ENCODE measurements at places on chromosomes 11 and 22.

- peak; percentile 84 for DNase-seq
These were observed at the start of gene SCN4B for GRCh38 chr11:118152552-118153471. Gene SCN4B (minus strand): TSS chr11:118152823. CDS start chr11:118152673, 150 bp downstream.

DNA sequence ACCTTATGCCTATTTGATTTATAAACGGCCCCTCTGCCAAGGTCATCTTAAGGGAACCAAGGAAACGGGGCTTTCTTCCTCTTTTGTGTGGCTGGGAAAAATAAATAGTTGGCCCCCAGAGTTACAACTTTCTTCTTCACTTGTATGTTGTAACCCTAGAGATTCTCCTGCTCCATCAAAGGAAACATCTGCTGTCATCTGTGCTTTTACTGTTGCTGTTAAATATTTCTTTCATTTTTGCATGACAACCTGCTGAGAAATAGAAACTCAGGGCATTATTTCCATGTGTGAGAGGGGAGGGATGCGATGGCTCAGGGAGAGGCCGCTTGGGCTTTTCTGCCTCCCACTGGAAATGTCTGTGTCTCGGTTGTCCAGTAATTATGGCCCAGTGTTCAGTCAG, 21.8 kb upstream of the CDC42EP2 start:
- DNase-seq: no peak

DNA sequence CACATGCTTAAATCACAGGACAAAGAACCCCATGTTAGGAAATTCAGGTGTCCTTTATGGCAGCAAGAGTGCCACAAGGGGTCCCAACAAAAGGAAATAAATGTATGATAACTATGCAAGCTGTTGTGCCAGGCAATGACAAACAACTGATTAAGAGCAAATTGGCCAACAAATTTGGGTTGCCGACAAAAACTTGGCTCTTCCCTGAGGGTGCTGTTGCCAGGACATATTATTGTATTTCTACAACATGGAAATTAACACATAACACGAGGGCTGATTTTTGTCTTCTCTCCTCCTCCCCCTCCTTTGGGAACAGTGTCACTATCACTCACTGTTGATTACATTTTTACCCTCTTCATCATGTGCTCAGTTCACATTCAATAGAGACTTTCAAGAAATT, 56.0 kb downstream of the LRRC4C start:
- no peak for DNase-seq

GRCh38 chr22:17194213-17194612, 25.0 kb downstream of the ADA2 start:
- DNase-seq: peak; percentile 19

DNA sequence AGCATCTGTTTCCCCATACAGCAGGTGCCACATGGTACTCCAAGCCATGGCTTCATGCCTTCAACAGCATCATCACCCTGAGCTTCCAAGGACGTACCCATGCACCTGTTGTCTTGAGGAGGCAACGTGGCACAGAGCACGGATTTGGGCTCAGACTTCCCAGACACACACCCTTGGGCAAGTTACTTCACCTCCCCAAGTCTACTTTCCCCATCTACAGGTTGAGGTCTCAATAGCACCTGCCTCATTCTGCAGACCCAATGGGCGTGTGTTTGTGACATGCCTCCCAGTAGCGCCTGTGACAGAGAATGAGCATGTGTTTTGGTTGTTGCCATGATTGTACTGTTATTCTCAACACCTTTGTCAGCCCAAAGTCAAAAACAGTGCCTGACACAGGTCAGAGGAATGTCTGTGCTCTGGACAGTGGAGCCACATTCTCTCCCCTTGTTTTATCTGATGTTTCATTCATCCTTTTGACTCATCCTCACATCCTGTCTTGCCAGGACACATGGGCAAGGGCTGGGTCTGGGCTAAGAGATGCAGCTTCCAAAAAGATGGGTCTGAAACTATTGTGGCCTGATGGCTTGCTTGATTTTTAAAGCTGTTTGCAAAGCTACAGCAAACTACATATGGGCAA, 53.4 kb upstream of the CCND1 start:
- DNase-seq: no peak

- DNase-seq: no peak
These were observed 45.6 kb downstream of the EIF3F start for GRCh38 chr11:8032576-8033304.

- no peak for DNase-seq
These were observed 6.3 kb upstream of the CYP2R1 start for GRCh38 chr11:14898355-14898754.

DNA sequence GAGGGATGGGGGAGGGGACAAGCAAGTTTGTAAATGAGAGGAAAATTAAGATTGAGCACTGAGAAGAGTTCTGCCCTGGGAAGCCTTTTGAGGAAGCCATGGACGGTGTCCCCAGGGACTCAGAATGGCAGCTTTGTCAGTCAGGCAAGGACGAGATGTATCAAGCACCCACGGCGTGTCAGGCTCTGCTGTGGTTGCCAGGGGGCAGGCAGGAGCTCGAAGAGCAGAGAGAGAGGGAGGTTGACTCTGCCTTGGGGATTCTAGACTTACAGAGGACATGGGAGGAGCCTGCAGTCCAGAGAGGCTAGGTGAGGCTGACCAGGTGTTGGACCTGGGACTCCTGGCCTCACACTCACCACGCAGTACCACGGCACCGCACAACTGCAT, 29.1 kb upstream of the SYT7 start:
- no peak for DNase-seq

- no peak for DNase-seq
These were observed 444.8 kb downstream of the SOX6 start for GRCh38 chr11:15911377-15912044.

- DNase-seq: peak; percentile 56
These were observed 157.0 kb downstream of the BRD1 start for GRCh38 chr22:49670456-49671330.

Measured in nephron progenitor cell (in vitro differentiated cells).